ENCODE measurements at places on chromosomes 12 and 14. TPM values are rescaled to one million over a fixed set of nuclear protein-coding genes. Genes with fewer than 3 reads are reported as not detected.

The YEATS4 gene
- total RNA-seq, result 15.2 TPM

The LMO3 gene
- not detected for total RNA-seq

The KRT2 gene
- total RNA-seq, result not detected

The LBHD2 gene
- total RNA-seq, result not detected

The OLR1 gene
- total RNA-seq, result not detected

The LRTM2 gene
- not detected for total RNA-seq

Measured in B cell (primary cell).